Stimulated activated naive B cell treated with anti-CD40 and anti-IgM and Interleukin-4, amounts not matched to agents 10 μg/mL and 1 μg/mL and 100 μg/mL, for 72 hours (primary cell): ENCODE measurements at places on chromosomes 13 and 19.

DNA sequence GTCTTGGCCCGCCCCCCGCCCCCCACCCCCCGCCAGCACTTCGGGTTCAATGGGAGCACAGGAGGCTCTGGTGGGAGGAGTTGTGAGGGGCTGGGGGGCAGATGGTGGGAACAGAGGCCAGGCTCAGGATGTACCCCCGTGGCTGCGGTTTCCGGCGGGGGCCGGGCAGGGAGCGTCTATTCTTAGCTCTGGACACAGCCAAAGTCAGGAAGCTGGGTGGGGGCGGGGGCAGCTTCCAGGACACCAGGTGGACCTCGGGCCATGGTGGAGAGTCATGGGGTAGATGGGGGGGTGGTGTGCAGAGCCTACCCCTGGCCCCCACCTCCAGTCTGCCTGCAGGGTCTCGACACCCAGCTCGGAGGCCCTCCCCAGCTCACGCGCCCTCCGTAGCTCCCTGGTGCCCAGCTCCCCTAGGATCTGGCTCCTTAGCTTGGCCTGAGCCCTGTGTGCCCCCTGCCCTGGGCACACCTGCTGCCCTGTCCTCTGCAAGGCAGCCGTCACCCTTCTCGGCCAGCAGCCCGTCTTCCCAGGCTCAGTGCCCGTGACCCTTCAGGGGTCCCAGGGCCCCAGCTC is 2.2 kb upstream of the TBXA2R start:
- no peak for DNase-seq

GRCh38 chr19:50829801-50830200 is 3.6 kb downstream of the KLK15 start:
- no peak for DNase-seq

DNA sequence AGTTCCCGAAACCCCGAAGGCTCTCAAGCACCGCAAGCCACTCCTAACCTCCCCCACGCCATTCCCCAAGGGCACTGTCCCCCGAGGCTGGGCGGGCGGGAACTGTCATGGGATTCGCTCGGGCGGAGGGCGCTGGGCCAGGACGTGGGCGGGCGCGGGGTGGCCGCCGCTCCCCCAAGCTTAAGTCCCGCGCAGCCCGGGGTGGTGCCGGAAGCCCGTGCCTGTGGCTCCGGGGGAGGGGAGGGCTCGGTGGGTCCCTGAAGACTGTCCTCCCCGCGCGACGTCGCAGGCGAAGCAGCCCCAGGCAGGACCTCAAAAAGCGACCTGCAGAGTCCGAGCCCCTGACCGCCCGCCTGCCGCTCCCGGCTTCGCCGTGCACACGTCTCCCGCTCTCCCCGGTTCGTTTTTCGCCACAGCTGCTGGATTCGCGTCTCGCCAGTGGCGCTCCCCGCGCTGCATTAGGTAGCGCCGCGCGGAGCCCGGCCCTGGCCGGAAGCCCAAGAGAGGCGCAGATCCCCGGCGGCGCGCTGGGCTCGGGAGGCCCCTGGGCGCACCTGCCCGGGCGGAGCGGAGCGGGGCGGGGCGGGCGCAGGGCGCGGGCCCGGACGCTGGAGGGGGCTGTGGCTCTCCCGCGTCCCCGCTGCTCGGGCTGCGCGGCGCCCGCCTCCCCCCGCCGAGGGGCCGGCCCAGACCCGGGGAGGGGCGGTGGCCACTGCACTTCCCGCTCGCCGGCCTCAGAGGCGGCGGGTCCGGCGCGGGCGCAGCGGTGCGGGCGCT is at the start of gene FARP1:
Gene FARP1 (plus strand): TSS at position 715 of the 777 bp plus-strand sequence. CDS start 70,149 bp downstream, outside the sequence.
- peak; percentile 13 for DNase-seq

DNA sequence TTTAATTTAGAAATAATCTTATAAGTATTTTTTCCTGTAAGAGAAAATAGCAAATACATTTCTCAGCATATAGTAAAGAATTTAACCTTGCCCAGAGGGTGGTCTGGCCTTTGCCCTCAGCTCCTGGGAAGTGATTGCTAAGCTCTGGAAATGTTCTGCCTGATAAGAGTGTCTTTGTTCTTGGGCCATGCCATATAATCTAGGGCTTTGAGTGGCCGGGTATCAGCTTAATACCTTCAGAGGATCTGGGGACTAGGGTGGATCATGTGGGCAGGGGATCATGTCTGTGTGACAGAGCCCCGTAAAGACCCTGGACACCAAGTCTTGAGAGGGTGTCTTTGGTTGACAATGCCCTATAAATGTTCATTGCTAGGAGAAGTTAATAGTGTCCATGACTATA is 1032.4 kb upstream of the MIR17HG start:
- DNase-seq, result no peak

GRCh38 chr19:41111750-41112295 is 2.4 kb upstream of the CYP2F1 start:
- no peak for DNase-seq

DNA sequence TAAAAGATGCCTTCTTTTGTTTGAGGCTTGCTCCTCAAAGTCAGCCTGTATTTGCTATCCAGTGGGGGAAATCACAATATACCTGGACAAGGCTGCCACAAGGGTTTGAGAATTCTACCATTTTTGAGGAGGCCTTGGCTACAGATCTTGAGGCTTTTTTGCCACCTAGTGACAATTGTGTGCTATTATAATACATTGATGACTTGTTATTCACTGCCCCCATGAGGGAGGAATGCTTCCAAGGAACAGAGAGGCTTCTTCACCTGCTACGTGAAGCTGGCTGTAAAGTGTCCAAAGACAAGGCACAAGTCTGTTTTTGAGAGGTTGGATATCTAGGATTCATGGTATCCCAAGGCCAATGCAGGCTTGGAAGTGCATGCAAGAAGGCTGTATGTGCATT is 72.5 kb downstream of the ZNF708 start:
- DNase-seq, result no peak

GRCh38 chr19:57269515-57270250 is 10.6 kb upstream of the ZNF460 start:
- no peak for DNase-seq

- no peak for DNase-seq
These were observed 12.8 kb downstream of the MEDAG start for GRCh38 chr13:30918662-30919405.

DNA sequence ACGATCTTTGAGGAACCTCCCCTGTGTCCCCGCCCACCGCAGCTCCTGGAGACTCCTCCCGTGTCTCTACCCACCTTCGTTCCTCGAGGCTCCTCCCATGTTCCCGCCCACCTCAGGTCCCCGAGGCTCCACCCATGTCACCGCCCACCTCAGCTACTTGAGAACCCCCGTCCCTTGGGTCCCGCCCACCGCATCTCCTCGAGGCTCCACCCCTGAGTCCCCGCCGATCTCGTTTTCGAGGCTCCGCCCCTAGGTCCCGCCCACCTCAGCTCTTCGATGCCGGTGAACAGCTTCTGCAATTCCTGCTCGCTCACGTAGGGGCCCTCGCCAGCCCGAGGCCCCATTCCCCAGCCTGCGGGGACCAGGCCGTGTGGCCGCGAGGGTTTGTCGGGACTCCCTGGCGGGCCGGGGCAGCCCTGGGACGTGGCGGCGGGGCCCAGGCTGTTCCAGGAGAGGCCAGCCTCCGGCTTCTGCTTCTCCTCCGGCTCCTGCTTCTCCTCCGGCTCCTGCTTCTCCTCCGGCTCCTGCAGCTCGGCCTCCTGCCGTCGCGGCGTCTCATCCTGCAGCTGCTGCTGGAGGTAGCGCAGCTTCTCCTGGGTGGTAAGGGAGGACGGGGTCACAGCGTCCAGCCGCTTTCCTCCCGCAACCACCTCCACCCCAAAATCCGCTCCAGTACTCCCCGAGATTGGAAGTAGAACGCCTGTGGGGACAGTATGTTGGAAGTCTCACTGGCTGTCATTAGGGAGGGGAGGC is 16.7 kb downstream of the TSKS start:
- peak; percentile 59 for DNase-seq

- DNase-seq, result no peak
These were observed 214.4 kb downstream of the RAP2A start for GRCh38 chr13:97648171-97648880.
